ENCODE measurements at places on chromosomes 11 and 22. TPM values are rescaled to one million over a fixed set of nuclear protein-coding genes. Genes with fewer than 3 reads are reported as not detected.

RRP7A gene
- total RNA-seq, result 73.1 TPM

DNA sequence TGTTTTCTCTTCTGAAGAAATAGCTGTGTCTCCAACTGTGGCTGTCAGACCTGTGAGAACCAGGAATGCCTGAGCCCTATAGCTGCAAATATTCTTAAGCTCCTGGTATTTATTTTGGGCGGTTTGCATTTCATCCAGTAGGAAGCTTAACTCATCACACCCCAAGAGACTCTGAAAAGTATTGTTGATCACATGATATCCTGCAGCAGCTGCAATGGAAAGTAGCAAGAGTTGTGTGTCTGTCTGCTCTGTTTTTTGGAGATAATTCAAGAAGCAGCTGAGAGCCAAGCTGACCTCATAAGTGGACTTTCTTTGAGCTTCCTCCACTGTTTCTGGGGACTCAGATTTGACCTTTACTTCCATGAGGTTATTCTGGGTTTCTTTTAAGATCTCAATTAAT is 36.4 kb upstream of the MRPL17 start:
- DNase-seq, result no peak

- DNase-seq, result no peak
Measured at GRCh38 chr11:75023446-75024067, 34.8 kb downstream of the NEU3 start.

GRCh38 chr11:70892889-70893288 is 359.5 kb downstream of the SHANK2 start:
- DNase-seq, result no peak

DNA sequence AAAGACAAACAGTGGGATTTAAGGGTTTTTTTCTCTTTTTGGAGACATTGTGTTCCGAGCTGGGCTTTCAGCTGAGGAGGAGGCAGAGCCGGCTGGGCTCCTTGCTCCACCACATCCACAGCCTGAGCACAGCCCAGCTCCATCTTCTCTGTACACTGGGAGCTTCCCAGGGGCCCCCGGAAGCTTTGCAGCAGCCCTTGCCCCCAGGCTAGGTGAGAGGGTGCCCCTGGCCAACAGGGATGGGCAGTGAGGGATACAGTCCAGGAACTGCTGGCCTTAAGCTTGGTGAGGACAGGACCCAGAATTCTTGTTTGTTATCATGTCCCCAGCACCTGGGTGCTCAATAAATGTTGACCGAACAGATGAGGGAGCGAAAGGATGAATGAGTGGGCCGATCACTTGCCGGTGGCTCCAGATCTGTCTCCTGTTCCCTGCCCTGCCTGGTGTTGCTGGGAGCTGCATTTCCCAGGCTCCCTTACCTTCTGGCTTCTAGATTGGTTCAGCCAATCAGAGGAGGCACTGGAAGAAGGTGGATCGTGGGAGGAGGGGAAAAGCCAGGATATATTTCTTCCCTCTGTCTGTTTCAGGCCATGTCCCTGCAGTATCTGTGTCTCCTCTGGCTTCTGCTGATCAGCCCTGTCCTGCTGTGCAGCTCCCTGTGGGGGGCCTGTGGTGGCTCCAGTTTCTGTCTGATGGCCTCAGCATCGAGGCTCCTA is 26.5 kb upstream of the NECTIN1 start:
- DNase-seq, result no peak

DNA sequence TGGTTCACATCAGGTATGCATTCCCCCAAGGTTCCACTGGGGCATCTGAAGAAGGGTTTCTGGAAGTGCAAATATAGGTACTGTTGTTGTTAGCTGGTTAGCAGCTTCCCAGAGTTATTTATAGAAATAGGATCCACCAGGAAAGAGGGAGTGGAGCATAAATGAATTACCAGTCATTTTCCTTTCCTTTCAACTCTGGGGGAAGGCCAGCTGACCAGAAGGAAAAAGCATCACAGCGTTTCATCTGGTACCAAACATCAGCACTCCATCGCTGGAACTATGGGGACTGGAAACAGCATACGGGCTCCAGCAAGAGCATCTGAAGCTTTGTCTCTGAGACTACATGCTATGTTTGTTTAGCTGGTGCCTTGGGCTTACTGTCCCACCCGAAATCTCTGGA is 378.2 kb upstream of the NARS2 start:
- DNase-seq, result no peak

DNA sequence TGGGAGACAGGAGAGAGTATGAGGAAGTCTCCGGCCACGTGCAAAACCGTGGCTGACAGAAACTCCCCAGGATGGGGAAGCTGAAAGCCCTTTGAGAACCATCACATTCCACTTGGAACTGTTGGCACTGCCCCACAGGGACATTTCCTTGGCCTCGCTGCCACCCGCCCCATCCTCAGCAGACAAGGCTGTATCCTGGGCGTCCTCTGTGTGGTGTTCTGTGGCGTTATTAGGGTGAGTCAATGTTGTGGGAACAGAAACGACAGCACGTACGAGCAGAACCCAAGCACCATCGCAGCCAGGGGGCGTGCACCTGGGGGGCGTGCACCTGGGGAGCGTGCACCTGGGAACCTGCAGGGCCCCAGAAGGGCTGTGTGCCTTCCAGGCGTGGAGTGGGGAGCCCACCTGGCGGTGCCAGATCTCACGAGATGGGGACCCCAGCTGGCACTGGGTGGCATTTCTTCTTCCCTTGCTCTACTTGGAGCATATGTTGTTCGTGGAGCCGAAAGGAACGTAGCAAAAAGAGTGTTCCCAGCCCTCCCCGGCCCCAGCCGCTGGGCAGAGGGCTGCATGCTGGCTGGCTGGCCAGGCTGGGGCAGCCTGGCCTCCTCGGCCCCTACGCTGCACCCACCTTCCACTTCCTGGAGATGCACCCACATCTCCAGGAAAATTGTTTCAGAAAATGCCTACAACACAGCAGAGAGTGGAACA is 35.4 kb downstream of the NFAM1 start:
- no peak for DNase-seq

- DNase-seq, result no peak
Measured at GRCh38 chr22:48743601-48744282, 1083.9 kb downstream of the BRD1 start.

NLRP14 gene
- total RNA-seq, result 0.25 TPM

DNA sequence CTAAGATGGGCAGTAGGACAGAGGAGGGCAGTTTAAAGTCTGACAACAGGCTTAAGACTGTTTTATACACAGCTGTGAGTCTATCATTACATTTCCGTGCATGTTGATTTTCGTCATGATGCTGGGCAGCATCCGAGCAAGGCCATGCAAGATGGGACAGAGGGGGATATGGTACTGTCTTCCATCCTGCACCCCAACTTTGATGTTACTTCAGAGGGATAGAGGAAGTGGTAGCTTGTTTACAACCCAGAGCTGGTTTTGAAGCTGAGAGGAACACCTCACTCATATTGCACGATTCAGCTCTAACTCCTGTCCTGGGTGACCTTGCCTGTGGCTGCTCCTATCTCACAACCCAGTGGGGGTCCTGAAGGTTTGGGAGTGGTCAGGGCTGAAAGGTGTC is 3.0 kb upstream of the SORL1 start:
- no peak for DNase-seq

GRCh38 chr11:92167571-92167970 is 57.0 kb upstream of the FAT3 start:
- no peak for DNase-seq

- no peak for DNase-seq
Measured at GRCh38 chr11:15770798-15771414, 585.4 kb downstream of the SOX6 start.

DNA sequence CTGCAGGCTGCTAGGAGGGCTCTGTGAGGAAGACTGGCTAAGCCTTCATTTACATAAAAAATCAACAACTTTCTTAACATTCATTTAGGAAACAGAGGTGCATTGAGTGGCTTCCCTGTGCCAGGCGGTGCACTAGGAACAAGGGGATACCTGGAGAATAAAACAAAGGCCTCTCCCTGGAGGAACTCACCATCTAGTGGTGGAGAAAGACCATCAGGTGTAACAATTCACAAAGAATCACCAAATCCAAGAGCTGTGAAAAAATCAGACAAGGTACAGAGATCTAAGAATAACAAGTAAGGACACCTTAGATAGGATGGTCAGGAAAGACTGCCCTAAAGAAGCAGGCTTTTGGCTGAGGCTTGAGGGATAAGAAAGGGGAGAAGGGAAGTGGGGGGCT is 40.3 kb downstream of the CSNK2A3 start:
- no peak for DNase-seq
